ENCODE measurements at places on chromosomes 2 and 18.

GRCh38 chr2:147368306-147368705 is 476.5 kb upstream of the ACVR2A start:
- H3K27me3 ChIP-seq, result no peaks in the 10 kb centered on the region
- DNase-seq, result no peak
- H3K36me3 ChIP-seq, result no peaks in the 10 kb centered on the region
- no peak overlapping the region for H3K4me3 ChIP-seq
- no peak overlapping the region for H3K27ac ChIP-seq

DNA sequence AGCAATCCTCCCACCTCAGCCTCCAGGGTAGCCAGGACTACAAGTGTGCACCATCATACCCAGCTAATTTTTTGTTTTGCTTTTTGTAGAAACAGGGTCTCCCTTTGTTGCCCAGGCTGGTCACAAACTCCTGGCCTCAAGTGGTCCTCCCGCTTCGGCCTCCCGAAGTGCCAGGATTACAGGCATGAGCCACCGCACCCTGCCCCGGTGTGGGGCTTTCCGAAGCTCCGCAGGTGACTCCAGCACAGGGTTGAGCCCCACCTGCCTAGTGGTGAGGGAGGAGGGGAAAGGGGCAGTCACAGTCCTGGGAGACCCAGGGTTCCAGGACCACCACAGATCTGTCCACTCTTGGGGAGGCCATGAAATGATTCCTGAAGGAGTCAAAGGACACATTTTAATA is 5.2 kb downstream of the PRLH start:
- no peak overlapping the region for H3K27ac ChIP-seq
- no peak for DNase-seq
- H3K27me3 ChIP-seq, result no peaks in the 10 kb centered on the region

DNA sequence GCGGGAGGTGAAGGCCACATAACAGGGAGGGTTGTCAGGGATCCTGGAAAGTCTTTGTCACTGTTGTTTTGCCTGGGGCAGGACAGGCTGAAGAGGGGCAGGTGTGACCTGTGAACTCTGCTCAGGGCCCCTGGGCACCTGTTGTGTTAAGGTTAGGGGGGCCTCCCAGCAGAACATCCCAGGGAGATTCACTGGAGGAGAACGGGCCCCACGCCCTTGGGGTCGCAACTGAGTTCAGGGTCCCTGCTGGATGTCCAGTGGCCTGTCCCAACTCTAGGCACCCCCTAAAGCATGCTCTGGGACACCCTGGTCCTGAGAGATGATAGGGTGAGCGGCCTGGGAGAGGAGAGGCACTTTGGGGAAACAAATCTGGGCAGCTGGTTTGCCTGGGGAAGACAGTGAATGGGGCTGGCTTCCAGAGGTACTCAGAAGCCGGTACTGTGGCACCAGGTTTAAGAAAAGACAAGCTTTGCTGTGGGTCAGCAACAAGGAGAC is 22.9 kb downstream of the GPR35 start:
- H3K4me1 ChIP-seq, result no peaks in the 10 kb centered on the region
- no peak overlapping the region for H3K4me3 ChIP-seq
- H3K27me3 ChIP-seq, result peaks cover 62% of the 10 kb centered on the region
- H3K36me3 ChIP-seq, result no peaks in the 10 kb centered on the region
- H3K27ac ChIP-seq, result no peak overlapping the region
- no peak for DNase-seq

DNA sequence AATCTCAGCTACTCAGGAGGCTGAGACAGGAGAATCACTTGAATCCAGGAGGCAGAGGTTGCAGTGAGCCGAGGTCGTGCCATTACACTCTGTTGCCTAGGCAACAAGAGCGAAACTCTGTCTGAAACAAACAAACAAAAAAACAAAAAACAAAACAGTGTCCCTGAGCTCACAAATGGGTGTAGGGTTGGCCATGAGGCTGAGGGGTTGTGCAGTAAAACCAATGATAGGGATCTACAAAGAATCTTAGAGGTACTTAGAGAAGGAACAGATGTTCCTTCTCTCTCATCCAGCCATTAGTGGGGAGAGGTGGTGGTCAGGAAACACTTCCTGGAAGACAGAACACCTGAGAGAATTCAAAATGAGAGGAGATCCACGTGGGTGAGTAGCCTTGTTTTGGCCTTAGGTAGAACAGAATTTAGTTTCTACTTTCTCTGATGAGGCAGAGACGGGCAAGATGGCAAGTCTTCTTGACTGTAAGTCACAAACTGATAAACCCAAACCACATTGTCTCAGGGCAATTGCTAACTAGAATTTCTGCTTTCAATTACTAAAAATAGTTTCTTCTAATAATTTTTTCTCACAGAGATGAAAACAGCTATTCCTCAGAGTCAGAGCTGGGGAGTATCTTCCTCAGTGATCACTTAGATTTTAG is 61.5 kb upstream of the PPM1B start:
- DNase-seq, result no peak
- H3K27ac ChIP-seq, result no peak overlapping the region
- no peak overlapping the region for H3K4me3 ChIP-seq
- no peaks in the 10 kb centered on the region for H3K36me3 ChIP-seq
- H3K4me1 ChIP-seq, result no peaks in the 10 kb centered on the region
- H3K27me3 ChIP-seq, result no peaks in the 10 kb centered on the region

DNA sequence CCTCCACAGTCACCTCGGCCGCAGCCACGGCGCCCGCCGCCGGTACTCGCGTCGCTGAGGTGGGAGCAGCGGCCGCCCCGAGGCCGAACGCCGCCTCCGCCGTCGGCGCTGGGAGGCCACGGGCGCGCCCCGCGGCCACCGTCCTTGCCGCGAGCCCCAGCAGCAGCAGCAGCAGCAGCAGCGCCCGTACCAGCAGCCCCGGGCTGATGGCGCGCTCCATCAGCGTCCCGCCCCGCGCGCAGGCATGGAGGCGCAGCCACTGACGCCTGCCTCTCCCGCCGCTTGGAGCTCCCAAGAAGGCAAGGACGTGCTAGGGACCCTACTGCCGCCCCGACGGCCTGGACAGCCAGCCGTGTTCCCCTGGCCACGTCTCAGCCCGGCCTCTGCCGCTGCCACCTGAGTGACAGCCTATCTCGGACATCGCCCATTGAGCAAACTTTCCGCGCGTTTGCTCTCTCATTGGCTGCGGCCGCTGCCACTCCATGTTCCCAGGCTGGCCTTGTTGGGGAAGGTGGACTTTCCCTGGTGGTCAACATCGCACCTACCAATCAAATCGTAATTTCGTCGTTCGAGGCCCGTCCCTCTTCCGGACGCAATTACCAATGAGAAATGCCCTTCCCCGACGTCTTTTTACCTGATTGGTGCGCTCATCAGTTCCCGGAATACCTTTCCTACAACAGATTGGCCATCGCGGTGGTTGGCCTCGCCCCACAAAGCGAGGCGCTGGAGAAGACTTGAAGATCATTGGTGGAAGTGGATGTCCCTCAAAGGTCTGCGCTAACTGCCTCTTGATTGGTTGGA is at the start of gene EIF2AK3:
Gene EIF2AK3, minus strand, starts transcription at position 410 of the 801 bp plus-strand sequence. Its CDS starts 190 bp downstream, at position 220.
- DNase-seq, result peak; percentile 98
- peak within 1 kb of the TSS; percentile 85 for H3K4me3 ChIP-seq
- no peaks in the 10 kb centered on the region for H3K27me3 ChIP-seq
- no peaks in the 10 kb centered on the region for H3K36me3 ChIP-seq

DNA sequence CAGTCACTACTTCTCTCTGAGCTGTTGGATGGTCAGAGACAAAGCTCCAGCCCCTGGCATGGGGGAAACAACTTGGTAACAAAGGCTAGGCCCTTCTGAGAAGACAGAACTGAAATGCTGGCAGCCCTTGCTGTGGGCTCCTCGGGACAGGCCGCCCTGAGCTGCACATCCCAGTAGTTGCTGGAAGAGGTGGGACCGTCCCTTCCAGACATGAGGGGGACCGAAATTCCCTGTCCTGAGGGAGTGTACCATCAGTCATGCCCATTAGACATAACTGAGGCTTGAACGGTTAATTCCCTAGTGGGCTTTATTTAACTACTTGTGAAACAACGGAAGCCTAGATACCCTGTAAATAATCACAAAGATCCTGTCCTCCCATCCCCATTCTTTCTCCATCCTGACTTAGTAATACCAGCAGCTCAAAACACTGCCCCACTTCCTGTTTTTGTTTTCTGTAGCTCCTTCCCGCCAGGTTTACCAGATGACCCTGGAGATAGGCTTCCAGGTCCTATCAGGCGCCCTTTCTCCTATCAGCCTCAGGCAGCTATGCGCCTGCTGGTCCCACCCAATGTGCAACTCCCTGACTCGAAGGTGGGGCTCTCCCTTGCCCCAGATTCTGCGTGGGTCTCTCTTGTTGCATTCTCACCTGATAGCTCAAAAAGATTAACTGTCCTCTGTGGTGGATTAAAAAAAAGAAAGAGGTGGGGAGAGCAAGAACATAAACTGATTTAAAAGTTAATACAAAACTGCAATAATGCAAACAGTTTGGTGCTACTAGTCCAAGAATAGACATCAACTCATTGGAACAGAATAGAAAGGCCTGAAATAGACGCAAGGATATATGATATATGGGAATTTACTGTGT is 37.0 kb upstream of the NT5DC4 start:
- H3K4me3 ChIP-seq, result no peak overlapping the region
- no peak for DNase-seq
- no peak overlapping the region for H3K27ac ChIP-seq
- no peaks in the 10 kb centered on the region for H3K4me1 ChIP-seq

DNA sequence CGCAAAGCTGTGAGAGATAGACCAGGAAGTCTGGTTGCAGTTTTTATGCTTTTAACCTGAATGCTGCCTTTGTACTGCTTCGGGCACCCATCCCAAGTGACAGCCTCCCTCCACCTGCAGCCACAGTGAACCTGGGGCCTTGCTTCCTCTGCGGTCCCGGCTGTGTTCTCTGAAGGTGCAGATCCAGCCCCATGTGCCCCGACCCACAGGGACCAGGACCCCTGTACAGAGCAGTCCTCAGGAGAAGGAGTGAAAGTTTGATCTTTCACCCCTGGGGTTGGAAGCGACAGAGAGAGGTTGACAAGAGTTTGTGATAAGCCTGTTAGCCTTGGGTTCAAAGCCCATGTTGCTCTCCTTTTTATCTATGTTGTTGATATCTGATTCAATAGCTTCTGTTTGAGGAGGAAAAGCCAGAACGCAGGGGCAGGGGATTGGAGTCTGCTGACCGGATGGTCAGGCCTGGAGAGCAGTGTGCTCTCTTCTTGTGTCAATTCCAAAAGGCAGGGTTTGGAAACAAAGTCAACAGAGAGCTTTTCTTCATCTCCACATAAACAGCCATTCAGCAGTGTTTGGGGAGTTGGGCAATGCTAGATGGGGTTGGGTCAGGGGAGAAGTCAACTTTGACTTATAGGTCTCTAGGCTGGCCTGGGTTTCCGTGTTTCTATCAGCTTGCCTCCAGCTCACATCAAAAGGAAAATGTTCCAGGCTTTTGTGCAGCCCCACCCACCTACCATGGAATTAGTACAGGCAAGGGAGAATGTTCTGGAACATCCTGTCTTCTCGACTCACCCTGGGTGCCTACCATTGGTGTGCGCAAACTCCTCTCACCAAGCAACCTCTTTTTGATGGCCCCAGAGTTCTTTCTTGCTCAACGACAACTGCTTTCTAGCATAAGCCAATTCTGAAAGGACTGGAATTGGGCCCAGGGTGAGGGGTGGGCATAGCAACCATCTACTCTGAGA is 214.9 kb downstream of the ALPK2 start:
- no peaks in the 10 kb centered on the region for H3K27me3 ChIP-seq
- no peaks in the 10 kb centered on the region for H3K4me1 ChIP-seq
- no peaks in the 10 kb centered on the region for H3K36me3 ChIP-seq
- DNase-seq, result no peak

GRCh38 chr18:55109818-55110414 is 150.7 kb upstream of the CCDC68 start:
- no peak overlapping the region for H3K4me3 ChIP-seq
- no peaks in the 10 kb centered on the region for H3K36me3 ChIP-seq
- peak overlapping the region; percentile 52 for H3K27ac ChIP-seq
- no peaks in the 10 kb centered on the region for H3K4me1 ChIP-seq

DNA sequence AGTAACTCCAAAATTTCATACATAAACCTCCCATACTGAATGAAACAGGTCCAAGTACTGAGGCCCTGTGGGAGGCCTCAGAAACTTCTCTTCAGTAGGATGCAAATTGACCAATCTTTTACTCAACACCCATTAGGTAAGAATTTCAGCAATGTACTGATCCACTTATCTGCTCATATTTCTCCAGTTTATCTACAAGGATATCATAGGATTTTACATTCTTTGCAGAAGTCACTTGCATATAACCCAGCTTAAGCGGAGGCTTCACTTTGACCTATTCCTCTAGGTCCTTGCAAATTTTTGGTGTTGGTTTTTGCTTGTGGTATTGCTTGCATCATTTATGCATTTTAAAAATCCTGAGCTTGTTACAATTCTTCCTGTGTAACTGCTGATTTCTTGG is 28.8 kb upstream of the SLC3A1 start:
- no peak overlapping the region for H3K27ac ChIP-seq
- no peak for DNase-seq
- no peaks in the 10 kb centered on the region for H3K36me3 ChIP-seq
- H3K4me1 ChIP-seq, result no peaks in the 10 kb centered on the region
- H3K27me3 ChIP-seq, result no peaks in the 10 kb centered on the region
- no peak overlapping the region for H3K4me3 ChIP-seq

GRCh38 chr18:55419947-55420664 is 167.9 kb downstream of the TCF4 start:
- peak overlapping the region; percentile 34 for H3K4me3 ChIP-seq
- peak overlapping the region; percentile 82 for H3K27ac ChIP-seq
- no peak for DNase-seq
- no peaks in the 10 kb centered on the region for H3K4me1 ChIP-seq

Measured in breast epithelium (tissue), 4 donors.